ENCODE measurements at places on chromosomes 2 and 18.

DNA sequence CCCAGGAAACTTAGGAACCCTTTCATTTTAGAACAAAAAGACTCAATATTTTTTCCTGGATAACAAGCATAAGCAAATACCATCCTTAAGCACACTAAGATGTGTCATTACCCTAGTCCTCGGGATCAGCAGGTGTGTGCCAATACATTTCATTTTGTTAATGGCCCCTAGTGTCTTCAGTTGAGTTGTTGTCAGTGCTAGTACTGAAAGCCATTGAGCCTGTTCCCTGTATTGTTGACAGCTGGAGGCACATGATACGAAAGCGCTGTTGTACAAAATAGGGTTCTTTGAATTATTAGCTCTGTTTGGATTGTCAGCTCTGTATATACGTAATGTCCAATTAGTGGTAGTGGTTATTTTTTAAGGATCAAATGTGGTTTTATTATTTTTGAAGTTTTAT, 29.5 kb downstream of the VAPA start:
- no peak for DNase-seq

- no peak for DNase-seq
These were observed 47.9 kb downstream of the CACNB4 start for GRCh38 chr2:152050915-152051314.

DNA sequence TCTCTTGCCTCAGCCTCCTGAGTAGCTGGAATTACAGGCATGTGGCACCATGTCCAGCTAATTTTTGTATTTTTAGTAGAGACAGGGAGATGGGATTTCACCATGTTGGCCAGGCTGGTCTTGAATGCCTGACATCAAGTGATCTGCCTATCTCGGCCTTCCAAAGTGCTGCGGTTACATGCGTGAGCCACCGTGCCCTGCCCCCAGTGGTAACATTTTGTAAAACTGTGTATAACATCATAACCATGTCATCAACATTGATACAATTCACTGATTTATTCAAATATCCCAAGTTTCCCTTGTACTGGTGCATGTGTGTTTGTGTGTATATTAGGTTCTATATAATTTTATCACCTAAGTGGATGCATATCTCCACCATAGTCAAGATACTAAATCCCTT, 70.0 kb downstream of the PDCL3 start:
- DNase-seq = no peak

- no peak for DNase-seq
These were observed 206.5 kb upstream of the TCF4 start for GRCh38 chr18:55794288-55795052.

- DNase-seq = no peak
These were observed 223.1 kb upstream of the SP5 start for GRCh38 chr2:170492010-170492409.

DNA sequence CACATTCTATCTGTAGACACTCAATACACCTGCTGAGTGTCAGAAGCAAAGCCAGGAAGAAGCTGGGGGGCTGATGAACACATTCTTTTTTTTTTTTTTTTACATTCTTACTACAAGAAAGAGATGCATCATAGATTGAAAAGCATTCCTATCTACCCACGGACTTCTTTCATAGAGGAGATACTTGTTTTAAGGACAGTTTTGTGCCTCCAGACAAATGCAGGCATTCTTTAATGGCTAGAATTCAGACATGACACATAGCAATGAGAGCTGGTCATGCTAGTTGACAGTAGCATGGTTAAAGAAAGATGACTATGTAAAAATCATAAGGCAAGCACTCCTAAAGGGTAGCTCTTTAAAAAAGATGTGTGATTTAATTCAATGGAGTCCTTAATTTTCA, 110.2 kb downstream of the EPHA4 start:
- DNase-seq = no peak

GRCh38 chr2:31563273-31563839, 17.4 kb downstream of the SRD5A2 start:
- DNase-seq = no peak
